GM19239 (cell line): ENCODE measurements at places on chromosomes 1 and 21.

DNA sequence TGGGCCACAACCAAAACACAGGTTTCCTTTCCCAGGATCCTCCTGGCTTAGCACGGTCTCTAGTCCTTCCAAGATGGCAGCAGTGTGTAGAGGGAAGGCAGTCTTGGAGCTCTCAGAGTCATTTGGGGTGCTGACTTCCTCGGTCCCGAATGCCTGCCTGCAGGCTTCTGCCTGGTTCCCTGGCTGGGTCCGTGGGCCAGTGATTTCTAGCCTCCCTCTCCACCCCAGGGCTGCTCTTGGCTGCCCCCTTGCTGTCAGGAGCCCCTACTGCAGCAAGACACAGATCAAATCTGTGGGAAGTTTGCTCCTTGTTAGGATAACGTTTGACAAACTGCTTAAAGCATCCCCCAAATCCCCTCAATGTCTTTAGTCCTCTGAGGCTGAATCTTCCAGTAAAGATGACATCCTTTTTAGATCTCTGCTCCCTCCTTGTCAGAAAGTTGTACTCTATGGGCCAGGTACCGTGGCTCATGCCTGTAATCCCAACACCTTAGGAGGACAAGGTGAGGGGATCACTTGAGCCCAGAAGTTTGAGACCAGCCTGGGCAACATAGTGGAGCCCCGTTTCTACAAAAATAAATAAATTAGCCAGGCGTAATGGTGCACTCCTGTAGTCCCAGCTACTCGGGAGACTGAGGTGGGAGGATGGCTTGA lies 272.5 kb downstream of the RRAGC start:
- DNase-seq, result peak; percentile 71

GRCh38 chr1:92848201-92848600 lies 16.4 kb downstream of the RPL5 start:
- no peak for DNase-seq

DNA sequence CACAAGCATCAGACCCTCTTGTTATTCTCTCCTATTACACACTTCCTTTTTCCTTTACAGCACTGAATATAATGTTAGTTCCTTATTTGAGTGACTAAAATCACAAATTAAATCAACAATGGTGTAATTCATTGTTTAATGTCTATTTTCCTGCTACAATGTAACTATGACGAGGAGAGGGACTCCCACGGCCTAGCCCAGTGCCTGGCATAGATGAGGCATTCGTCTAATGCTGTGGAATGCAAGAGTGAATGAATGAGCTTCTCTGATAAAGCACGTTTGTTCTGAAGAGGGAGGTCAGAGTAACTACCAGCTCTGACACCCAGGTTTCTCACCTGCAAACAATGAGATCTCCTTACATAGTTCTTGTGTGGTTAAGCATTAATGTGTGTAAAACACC lies 479.4 kb downstream of the OMA1 start:
- DNase-seq, result no peak

DNA sequence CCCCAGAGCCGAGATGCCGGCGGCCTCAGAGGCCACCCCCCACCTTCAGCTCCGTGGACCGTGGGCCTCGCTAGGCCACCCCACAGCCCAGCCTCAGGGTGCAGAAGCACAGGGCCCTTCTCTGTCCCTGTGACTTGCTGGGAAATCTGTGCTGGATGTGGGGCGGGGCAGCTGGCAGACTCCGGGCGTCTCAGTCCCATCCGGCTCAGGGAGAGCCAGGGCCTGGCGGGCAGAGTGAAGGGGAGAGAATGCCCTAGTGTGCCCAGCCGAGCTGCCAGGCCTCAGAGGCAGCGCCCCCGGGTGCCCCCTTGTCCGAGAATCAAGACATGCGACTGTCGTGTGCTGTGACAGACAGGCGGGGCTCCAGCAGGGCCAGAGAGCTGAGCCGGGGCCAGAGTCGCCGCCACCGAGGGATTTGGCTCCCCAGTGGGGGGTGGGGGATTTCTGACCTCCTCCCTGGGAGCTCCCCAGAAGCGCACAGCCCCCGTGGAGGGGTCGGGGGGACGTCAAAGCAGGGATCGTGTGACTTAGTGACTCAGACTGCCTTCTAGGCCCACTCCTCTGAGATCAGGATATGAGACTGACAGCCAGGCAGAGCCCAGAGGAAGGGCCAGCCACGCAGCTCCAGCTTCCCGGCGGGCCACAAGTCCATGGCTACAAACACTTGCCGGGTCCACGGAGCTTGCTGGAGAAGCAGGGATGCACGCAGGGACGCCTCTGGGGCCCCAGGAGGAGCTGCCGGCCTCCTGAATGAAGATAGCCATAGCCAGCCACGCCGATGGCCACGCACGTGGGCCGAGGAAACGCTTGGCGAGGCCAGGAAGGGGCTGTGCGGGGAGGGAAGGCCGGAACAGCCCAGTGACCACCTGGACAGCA lies 11.9 kb downstream of the COL6A1 start:
- DNase-seq, result no peak

DNA sequence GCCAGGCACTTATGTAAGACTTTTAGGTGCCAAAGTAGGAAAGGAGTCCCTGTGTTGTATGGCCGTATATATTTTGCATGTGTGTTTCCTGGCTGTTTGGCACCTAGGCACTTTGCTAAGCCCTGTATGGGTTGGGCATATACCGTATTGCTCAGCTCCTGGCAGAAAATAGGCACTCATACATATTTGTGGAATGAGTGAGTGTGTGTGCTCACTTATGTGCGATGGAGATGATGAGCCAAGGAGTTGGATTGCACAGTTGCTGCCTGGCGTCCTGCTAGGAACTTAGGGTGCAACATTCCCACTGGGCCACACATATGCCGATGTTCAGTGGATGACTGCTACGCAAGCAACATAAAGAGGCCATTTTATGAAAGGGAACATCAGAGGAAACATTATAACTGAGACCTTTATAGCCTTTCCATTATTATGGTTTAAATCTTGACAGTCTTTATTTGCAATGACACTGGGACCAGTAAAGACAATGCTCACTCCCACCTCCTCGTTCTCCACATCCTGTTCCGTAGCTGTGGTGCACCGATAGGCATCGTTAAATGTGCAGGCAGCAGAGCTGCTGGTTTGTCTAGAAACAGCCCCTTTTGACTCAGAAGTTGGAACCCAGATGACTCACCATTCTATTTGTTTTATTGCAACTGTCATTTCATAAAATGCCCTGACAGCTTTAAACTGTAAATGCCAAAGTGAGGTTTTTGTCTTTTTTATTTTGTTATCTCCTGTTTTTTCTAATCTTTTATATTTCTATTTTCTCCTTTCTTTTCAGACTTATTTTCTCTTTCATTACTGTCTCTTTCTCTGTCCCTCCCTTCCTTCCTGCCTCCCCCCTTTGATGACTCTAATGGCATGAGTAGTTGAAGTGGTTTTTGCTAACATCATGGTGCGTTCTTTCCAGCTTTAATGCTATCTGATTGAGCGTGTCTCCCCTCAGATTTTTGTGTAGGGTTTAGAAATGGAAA lies 36.1 kb downstream of the PEX14 start:
- DNase-seq, result peak; percentile 70

DNA sequence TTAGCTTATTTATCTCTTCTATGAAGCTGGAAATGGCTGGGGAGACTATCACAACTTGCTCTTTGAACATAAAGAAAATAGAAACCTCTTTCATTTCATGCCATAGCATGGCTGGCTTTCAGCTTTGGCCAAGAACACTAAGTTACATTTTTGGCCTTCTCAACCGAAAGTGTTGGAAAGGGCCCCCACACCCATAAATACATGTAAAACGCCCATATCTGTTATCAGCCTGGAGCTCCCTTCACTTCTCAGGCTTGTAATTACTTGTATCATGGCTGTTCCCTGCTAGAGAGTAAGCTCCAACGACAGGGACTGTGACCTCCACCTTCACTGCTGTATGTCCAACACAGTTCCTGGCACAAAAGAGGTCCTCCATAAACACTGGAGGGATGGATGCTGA lies 12.7 kb upstream of the EIF4G3 start:
- DNase-seq, result no peak

GRCh38 chr1:208604295-208604694 lies 360.1 kb upstream of the PLXNA2 start:
- peak; percentile 39 for DNase-seq

DNA sequence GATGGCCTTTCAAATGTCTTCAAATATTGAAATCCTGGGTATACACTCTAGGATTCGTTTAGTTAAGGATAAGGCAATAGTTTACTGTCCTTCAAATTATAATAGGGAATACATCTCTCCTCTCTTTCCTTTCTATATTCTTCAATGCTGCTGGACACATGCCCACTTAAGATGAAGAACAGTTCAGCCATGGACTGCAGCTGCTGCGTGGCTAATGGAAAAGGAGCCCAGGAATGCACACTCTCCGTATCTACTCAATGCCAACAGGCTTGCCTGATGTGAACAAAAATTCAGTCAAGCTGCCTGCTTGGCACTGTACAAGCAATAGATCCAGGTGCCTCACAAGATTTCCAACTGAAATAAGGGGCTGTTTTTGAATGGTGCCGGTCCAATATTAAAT lies 321.2 kb upstream of the LYPLAL1 start:
- DNase-seq, result no peak

GRCh38 chr1:228401782-228402640 lies 4.6 kb downstream of the TRIM11 start:
- DNase-seq, result no peak

DNA sequence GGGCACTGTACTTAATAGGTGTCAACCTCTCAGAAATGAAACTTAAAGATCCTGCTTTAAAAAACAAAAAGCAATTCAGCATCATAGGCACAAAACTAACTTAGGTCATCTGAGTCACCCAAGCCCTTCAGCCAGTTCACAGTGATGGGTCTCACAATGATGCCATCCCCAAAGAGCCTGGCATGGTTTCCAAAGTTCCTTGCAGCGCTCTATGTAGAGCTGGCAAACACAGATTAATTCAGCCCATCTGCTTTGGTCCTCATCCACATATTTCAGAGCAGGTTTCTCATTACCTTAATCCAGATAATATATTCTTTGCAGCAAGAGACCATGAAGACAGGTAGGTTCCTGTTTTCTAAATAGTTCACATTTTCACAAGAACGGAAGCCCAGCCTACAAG lies 14.6 kb upstream of the PLA2G2C start:
- no peak for DNase-seq

DNA sequence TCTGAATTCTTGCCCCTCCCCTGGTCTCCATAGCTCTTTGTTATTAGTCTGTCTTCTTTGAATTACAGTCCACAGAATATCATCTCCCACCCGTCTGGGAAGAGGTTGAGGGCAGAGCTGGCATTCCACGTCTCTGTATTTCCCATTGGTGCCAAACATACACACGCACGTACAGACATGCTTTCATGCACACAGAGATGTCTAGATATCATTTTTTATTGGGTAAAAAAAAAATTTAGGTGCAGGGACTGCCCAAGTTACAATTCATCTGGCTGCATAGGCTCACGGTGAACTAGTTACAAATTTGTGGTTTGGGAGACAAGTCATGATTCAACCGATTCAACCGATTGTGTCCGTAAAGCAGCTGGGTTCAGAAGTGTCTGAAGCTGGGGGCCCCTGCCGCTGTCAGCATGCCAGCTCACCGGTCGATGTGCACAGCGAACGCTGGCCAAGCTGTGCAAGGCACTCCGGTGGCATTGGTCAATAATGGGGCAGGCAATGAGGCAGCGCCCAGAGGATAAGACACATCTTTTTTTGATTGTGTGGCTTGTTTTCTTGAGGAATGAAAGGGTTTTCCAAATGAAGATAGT lies 73.7 kb downstream of the KCNN3 start:
- no peak for DNase-seq

GRCh38 chr21:28632755-28633408 lies 359.8 kb downstream of the LTN1 start:
- DNase-seq, result no peak

- DNase-seq, result no peak
These were observed 19.8 kb upstream of the ABCD3 start for GRCh38 chr1:94398356-94398755.

GRCh38 chr1:163170975-163171676 lies 31.6 kb downstream of the RGS5 start:
- DNase-seq, result no peak

- DNase-seq, result no peak
These were observed 318.6 kb downstream of the CAMTA1 start for GRCh38 chr1:7103874-7104273.

DNA sequence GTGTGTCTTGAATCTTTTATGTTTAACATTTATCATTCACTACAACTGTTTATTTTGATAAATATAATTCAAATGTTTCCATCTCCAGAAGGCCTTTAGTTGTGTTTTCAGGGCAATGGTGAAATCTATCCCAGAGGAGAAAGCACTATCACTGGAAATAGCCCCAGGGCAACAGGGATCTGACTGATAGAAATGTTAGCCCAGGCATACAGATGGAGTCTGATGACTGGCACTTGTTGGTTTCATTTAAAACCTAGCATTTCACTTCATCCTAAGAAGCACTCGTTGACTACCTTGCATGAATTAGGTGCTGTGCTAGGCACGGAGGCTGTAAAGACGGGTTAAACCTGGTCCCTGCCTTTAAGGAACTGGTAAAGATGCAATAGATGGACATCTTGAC lies 103.1 kb downstream of the C1orf21 start:
- no peak for DNase-seq

GRCh38 chr21:25568246-25568645 lies 39.0 kb downstream of the MRPL39 start:
- no peak for DNase-seq

- no peak for DNase-seq
These were observed 26.3 kb downstream of the GADD45A start for GRCh38 chr1:67711158-67711854.

DNA sequence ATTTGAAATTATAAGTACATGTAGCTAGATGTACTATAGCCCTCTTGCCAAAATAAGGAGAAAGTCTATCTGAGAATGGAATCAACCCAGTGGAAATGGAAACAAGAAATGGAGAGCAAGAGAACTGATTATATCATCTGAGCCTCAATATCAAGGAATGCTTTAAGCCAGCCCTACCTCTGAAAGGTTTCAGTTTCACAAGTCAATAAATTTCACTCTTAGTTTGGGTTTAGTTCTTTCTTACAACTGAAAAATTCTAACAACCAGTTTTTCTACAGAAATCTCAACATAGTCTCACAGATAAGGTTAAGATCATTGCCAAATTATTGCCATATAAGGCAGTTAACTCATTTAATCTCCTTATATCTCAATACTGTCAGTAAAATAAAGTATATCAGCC lies 80.0 kb downstream of the EPS15 start:
- DNase-seq, result no peak

GRCh38 chr1:170604889-170605288 lies 59.0 kb upstream of the PRRX1 start:
- DNase-seq, result no peak

- no peak for DNase-seq
These were observed 17.5 kb downstream of the PFKL start for GRCh38 chr21:44317241-44317782.

DNA sequence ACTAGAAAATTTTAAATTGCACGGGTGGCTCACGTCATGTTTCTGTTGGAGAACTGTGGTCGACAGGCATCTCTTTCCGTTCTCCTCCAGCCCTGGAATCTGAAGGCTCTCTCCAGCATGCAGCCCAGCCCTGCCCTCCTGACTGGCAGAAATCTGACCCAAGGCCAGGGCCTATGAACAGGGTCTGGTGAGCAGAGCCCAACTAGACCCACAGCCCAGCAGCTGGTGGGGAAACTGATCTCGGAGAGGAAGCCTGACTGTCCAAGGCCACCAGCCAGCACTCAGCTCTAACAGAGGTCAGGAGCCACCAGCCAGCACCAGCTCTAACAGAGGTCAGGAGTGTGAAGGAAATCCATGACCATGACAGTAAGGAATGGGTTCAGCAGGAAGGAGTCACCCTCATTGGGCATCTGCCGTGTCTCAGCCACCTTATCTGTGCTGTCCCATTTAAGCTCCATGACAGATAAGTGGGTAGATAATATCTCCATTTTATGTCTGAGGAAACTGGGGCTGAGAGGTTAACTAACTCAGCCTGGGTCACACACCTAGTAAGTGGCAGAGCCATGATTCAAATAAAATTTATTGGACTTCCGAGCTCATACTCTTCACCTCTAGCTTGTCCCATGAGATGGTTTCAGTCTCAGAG lies 20.2 kb upstream of the PKP1 start:
- no peak for DNase-seq
